GM12891 (cell line): ENCODE measurements at places on chromosomes 1 and 21.
A peak's percentile ranks its signal among the peaks of the same experiment; 100 is the strongest.

GRCh38 chr1:62159940-62160348 lies 34.7 kb upstream of the L1TD1 start:
- DNase-seq = no peak

DNA sequence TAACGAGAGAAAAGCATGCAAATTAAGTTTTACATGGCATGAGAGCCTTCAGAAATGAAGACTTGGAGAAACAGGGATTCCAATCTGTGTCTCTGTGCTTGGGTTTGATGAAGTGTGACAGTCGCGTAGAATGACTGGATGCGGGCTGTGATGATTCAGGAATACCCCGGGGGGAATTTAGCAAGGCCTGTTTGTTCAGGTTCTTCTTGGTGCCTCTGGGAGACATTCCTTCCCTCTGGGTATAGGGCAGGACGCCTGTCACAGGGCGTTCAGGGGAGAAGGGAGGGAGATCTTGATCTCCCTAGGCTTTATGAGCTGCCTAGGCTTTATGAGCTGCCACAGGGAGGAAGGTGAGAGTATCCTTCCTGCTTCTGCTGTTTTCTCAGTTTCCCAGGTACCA lies 36.6 kb downstream of the DOP1B start:
- no peak for DNase-seq

- no peak for DNase-seq
Observed at GRCh38 chr1:81044708-81045107, 756.0 kb upstream of the ADGRL2 start.

DNA sequence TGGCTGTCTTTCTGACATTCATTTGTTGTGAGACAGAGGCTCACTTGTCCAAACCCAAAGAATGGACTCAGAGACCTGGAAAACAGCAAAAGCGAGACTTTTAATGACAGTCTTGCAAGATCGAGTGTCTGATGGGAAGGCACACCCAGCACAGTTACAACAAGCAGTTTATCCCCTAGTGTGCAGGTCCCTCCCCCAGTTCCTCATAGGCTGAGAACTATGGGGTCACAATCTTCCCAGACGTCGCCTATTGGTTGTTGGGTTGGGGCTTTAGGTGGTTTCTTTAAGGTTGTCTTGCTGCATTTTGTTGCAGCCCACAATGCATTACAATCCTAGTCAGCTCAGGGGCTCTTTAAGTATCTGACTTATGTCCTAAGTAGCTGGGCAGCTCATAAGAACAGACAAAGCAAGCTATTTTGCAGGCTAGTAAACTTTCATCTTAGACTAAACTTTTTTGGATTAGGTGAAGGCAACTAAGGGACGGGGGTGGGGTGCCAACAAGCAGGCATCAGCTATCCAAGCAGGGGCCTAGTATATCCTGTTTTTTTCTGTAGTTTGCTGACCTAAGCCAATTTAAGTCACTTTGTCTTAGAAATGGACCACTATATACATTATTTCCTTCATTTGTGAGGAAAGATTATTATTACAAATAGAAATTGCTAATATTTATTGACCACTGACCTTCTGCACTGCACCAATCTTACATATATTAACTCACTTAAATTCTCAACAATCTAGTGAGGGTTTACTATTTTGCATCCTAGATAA lies 151.8 kb downstream of the SETD4 start:
- no peak for DNase-seq

- no peak for DNase-seq
Observed at GRCh38 chr1:53069265-53069662, 7.3 kb downstream of the PODN start.

DNA sequence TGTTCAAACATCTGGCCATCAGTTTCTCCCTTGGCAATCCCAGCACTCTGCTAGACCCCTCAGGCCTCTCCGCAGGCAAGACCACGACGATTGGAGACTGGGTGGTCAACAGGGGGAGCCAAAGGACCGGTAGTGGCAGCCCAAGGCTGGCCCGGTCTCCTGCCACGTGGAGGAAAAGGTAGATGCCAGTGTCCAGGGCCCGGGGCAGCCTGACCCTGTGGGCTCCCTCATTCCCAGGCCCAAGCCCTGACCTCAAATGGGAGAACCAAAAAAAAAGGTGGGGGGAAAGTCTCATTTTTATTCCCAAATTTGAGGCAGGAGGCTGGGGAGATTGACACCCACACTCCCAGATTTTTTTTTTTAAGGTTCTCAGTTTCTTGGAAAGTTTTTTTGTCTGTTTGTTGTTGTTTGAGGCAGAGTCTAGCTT lies 24.8 kb downstream of the S100A6 start:
- DNase-seq = peak; percentile 72

DNA sequence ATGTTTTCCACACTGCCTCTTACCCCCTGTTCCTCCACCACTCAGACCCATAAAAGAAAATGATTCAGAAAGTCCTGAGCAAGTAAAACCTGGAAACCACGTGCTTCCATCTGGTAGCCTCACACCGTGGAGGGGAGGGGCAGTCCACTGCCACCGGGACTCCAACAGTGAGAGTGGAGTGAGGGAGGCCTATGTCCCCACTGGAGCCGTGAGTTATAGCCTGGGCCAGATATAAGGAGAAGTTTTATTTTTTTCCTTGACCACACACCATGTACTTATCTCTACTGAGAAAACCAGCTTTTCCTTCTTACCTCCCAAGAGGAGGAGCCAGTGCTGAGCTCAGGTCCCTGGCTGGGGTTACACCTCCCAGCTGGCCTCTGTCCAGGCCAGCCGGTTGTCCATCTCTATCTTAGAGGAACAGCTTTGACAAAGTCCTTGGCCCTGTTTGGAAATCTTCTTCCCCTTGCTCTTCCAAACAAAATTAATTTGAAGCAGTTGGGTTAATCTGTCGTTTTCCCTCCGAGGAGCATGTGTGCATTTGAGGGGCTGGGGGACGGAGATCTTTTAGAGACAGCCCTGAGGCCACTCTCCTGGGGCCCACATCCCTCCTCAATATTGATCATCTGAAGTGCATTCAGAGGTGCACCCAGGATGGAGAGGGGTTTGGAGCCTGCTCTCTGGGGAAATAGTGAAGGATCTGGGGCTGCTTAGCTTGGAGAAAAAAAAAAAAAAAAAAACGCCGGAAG lies 49.1 kb upstream of the SERBP1 start:
- no peak for DNase-seq

DNA sequence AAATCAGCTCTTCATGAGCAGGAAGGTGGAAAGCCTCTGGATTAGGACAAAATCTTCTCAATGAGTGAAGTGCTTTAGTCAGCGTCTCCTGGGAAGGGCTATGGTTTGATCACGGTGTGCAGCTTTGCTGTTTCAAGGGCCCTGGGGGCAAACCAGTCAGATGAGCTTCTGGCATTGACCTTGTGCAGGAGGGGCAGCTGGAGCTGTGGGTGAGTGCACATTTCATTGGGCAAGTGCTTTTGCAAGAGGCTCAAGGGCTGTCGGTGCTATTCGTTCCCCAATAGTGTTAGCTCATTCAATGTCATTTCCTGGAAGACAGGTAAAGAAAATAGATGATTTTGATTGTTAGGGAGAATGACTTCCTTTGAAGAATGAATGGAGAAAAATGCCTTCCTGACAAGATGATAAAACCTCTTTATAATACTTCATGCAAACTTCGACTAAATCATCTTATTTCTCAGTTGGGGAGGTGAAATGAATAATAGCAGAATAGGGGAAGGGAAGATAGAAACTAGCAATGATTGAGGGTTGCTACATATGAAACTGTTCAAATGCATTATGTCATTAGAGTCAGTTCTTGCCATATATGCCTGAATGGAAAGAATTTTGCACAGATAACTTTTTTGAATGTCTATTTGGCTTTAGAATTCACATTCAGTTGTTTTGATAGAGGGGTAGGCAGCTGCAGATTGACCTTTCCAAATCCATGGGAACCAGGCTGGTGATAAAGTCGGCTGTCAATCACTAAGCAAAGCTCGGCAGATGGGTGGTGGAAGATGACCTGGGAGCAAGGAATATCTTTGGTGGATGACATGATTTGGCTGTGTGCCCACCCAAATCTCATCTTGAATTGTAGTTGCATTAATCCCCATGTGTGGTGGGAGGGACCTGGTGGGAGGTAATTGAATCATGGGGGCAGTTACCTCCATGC lies 12.9 kb upstream of the DISC1 start:
- DNase-seq = no peak

- DNase-seq = no peak
Observed at GRCh38 chr1:176183618-176184017, 23.5 kb downstream of the COP1 start.

DNA sequence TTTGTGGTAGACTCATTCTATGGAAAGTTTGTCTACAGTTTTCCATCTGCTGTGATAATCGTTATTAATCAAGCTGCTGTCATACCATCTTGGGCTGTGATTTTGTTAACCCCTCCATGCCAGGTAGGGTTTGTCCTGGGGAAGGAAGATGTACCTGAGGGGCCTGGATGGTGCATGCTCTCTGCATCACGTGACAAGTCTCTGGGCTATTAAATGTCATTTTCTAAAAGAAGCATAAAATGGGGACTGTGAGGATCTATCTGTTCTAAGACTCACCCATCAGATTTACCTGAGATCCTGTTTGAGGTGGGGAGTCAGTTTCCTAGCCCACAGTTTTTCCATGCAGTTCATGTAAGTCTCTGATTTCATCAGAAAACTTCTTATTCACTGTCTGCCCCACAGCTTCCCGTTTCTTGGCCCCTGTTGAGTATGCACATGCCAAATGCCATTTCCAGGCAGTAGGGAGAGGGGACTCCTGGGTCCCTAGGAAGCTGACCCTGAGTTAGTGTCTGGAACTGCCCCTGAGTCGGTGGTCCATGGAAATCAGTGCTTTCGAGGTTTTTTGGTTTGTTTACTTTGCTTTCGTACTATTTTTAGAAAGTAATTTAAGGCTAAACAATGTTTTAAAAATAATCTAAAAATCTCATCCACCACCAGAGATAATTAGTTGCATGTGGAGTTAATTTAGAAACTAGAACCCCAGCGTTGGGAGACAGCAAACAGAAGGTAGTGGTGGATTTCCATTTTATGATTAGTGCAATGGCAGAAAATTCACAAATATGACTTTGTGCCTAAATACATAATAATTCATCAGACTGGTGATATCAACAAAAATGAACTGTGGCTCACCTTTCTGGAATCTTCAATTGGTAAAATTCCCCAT lies 46.7 kb downstream of the ZBTB18 start:
- DNase-seq = no peak

- no peak for DNase-seq
Observed at GRCh38 chr1:33512226-33513011, 40.0 kb downstream of the ZSCAN20 start.

GRCh38 chr1:53573522-53573921 lies 114.3 kb downstream of the DMRTB1 start:
- no peak for DNase-seq

GRCh38 chr1:93695411-93696005 lies 13.9 kb upstream of the BCAR3 start:
- no peak for DNase-seq

DNA sequence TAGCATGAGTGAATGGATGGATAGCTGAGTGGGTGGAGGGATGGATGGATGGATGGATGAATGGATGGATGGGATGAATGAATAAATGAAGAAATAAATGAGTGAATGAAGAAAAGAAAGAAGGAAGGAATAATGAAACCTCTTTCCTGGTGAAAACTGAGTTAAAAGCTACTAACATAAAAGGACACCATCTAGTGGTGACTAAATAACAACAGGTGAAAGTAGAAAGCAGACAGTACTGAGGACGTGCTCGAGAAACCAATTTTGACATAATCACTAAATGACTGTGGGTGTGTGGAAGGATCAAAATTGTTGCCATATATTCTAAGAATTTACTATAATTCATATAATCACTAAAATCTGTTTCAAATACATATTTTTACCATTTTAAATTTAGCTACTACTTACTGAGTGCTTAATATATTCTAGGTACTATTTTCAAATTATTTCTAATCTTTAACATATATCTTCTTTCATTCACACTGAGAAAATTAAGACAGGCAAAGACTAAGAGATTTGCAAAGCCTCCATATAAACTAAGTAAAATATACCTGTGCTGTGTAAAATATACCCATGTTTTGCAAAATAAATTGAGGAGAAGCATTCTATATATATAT lies 522.9 kb downstream of the LRRIQ3 start:
- no peak for DNase-seq

GRCh38 chr1:174998569-174999215 lies 1.1 kb upstream of the CACYBP start:
- DNase-seq = no peak

DNA sequence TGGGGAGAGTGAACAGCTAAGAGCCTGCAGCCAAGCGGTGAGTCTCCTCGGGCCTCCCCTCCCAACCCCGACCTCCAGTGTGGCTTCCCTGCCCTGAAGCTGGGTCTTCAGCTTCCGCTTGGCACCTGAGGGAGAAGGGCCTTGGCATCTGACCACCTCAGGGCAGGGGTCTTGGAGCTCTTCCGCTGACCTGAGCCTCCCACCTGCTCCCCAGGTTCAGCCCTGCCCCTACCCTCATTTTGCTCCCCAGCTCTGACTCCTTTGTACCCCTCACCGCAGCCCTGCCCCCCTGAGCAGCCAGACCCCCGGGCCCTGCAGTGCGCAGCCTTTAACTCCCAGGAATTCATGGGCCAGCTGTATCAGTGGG lies 4.9 kb downstream of the ADAMTSL4 start:
- DNase-seq = no peak
